ENCODE measurements at places on chromosomes 6 and 20.

DNA sequence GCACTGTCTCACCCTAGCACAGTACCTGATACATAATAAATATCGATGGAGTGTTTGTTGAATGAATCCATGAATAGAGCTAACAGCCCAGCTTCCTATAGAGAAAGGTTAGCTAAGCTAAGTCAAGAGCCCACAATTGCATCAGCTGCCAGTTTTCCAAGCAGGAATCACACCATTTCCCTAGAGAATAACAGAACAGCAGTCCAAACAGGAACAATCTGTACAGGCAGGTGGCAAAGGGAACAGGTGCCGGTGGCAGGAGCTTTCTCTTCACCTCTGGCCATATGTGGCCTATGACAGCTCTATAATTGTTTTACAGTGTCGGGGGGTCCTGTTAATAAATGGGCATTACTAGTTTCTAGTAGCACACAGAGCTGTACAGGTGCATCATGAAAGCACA is 38.8 kb downstream of the ISM1 start:
- DNase-seq, result no peak

DNA sequence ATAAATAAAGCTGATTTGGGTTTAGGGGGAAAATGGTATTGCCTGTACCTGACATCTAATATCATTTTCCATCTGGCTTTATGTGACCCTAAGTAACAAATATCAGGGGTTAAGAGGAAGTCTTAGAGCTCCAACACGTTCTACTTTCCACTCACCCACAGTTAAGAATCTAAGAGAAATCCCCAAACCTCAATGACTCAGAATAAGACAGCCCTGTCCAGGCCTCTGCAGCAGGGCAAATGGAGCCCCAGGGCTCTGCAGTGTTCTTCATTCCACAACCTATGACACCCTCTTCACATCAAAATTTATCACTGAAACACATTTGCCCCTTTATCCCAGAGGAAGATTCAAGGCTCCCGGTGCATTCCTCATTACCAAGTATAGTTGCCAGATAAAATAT is 20.3 kb upstream of the TENT5A start:
- DNase-seq, result no peak

DNA sequence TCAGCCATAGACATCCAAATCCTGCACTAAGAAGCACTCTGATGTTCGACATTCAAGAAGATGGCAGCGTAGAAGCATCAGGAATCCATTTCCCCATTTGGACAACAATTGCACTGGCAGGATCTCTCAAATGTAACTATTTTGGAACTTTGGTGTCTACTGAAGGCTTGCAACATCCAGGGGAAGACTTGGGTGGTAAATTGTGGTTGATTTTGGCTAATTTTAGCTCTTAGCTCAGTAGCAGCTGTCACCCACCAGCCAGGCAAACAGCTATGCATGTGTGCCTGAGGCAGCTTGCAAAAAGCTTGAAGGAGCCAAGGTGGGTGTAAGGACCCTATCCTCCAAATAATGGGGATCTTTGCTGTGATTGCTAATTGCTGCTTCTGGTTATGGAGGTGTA is 35.1 kb upstream of the PPP1R3G start:
- no peak for DNase-seq

DNA sequence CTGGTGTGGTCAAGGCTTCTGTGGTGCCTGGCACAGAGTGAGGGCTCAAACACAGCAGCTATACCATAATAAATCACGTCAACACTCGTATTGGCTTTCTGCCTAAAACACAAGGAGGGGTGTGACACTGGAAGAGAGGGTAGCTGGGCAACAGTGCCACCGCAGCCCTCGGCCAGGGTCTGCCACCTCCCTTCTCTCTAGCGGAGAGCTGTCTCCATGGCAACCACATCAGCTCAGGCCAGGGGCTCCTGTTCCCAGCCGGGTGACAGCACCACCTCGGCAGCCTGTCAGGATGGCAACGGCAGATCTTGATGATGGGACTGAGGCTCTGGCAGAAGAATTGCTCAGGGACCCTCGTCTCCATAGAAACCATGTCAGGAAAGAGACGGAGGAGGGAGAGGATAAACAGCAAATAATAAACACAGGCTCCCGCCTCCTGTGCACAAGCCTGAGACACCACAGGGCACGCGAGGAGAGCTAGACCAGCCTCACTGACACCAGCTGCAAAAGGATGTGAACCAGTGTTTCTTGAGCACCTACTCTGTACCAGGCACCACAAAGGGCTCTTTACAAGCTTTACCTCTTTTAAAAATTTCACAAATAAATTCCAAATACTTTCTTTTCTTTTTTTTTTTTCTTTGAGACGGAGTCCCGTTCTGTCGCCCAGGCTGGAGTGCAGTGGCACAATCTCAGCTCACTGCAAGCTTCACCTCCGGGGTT is 50.4 kb upstream of the TLDC2 start:
- DNase-seq, result no peak
